H54 (cell line): ENCODE measurements at places on chromosomes 6 and 20.
A peak's percentile ranks its signal among the peaks of the same experiment; 100 is the strongest.

DNA sequence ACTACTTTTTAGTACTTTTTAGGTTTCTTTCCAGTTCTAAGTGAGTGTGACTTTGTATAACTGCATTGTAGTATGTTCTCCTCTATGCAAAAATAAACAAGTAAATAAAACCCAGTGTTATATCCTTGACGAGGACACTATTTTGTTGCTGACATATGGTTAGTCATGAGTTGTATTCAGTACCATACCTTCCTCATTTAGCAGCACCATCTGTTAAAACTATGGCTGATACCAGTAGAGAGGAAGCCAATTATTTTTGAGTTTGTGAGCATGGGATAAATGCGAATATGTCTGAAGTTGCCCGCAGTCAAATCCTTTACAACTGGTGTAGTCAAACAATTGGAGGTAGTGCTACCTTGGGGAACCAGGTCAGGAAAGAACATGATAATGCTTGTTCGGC lies 74.1 kb downstream of the CDKAL1 start:
- no peak for DNase-seq

- DNase-seq = no peak
These were observed 12.8 kb upstream of the ILRUN start for GRCh38 chr6:34709386-34709785.

DNA sequence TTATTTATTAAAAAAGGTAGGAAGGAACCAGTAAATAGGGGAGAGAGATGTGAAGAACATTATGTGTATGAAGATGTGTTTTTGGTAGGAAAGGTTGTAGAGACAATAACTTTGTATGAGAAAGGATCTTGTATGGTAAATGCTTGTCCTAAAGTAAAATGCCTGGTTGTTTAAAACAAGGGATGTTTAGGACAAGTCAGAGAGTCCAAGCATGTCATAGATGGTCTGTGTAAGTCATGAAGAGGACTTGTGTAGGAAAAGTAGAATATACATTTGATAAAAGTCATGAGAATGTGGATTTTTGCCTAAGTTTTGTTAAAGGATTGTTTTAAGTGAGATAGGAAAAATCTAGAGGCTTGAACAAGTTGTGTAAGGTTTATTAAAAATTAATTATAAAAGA lies 325.1 kb downstream of the CDH26 start:
- no peak for DNase-seq

DNA sequence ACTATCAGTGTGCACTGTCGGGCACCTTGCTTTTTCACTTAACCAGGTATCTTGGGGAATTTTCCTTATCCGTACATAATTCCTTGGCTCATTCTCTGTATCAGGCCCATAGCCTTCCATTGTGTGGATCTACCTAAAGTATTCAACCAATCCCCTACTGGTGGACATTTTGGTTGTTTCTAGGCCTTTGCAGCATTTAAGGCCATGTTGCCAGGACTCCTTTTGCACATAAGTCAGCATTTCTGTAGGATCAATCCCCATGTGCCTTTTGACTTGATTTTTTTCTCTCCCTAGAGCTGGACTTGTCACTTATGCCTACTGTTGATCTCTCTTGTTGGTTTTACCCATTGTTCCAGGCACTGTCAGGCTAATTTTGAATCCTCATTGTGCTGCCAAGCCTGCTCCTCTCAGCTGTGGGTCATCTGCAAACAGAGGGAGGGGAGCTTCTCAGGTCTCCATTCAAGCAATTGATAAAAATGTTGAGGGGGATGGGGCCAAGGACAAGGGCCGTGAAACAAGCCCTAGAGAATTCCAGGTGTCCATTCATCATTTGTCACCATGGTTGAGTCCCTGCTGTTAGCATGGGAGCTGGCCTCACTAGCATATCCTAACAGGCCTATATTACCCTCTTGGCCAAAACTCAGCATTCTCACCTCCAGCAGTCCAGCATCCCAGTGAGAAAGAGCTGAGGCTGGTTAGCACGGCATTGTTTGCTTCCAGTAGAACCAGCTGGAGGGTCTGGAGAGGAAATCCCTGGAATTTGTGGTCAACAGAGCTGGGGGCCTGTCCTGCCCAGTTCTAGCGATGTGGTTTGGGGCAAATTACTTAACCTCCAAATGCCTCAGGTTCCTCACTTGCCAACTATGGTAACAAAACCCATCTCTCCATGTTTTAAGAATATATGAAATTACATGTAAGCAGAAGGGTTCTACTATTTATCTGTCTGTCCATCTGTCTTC lies 178.4 kb downstream of the MRPL14 start:
- DNase-seq = no peak

DNA sequence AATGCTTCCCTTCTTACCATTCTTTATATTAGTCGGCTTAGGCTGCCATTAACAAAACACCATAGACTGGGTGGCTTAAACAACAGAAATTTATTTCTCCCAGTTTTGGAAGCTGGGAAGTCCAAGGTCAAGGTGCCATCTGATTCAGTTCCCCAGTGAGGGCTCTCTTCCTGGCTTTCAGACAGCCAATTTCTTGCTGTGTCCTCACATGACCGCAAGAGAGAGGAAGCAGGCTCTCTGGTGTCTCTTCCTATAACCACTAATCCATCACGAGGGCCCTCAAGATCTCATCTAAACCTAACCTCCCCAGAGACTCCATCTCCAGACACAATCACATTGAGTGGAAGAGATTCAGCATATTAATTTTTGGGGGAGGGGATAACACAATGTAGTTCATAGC lies 193.0 kb upstream of the SGK1 start:
- no peak for DNase-seq

GRCh38 chr20:59988141-59988540 lies 29.9 kb downstream of the CDH26 start:
- peak; percentile 35 for DNase-seq

- no peak for DNase-seq
These were observed 5.1 kb downstream of the FAM120B start for GRCh38 chr6:170311696-170312095.

- no peak for DNase-seq
These were observed 57.8 kb upstream of the ATXN1 start for GRCh38 chr6:16818992-16819626.

- no peak for DNase-seq
These were observed 44.7 kb upstream of the SIRPG start for GRCh38 chr20:1702328-1702727.

DNA sequence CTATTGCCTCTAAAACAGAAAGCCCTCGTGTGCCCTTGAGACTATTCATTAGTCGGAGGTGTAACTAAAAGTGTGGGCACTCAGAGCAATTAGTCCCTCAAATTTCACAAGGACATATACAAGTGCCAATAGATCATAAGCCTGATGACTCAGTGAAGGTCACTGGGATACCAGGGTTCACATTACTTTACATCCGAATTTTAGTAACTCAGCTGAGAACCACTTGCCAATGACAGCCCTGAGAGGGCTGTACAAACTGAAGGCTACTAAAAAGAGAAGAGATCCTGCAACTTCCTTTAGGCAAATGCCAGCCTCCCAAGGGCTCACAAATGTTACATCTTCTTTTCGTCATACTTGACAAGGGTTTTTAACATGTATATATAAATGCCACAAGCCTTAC lies 369.6 kb downstream of the TENT5A start:
- DNase-seq = no peak

- DNase-seq = no peak
These were observed 41.7 kb upstream of the CITED2 start for GRCh38 chr6:139416146-139416545.

GRCh38 chr6:137951064-137951597 lies 84.1 kb downstream of the TNFAIP3 start:
- DNase-seq = no peak
